Activated T-cell treated with anti-CD3 and anti-CD28 coated beads, Interleukin-2, amount 50 U/mL, for 1 hour (primary cell): ENCODE measurements at places on chromosomes 7 and 10.

GRCh38 chr7:136183981-136184380 is 206.8 kb upstream of the MTPN start:
- DNase-seq = no peak

DNA sequence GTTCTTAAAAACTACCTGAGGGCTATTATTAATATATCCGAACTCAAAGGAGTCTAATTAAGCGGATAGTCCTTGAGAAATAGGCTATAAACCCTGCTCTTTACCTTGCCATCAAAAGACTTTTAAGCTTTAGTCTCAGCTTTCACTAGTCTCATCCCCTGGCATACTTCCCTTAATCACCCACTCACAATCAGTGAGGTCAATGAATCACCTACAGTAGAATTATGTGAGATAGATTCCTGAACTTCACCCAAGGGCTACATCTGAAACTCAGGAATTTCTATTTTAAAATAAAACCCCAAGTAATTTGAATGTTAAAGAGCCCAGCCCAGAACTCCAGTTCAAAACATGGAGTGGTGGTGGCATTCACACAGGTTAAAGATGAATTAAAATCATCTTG is 108.7 kb downstream of the ETV1 start:
- DNase-seq = no peak

- DNase-seq = no peak
Measured at GRCh38 chr10:70765794-70766594, 19.2 kb downstream of the TBATA start.

GRCh38 chr7:20484356-20484755 is 131.1 kb upstream of the ABCB5 start:
- no peak for DNase-seq

- DNase-seq = no peak
Measured at GRCh38 chr10:620417-620816, 69.1 kb downstream of the DIP2C start.

- DNase-seq = no peak
Measured at GRCh38 chr7:35848725-35849124, 47.9 kb downstream of the SEPTIN7 start.

DNA sequence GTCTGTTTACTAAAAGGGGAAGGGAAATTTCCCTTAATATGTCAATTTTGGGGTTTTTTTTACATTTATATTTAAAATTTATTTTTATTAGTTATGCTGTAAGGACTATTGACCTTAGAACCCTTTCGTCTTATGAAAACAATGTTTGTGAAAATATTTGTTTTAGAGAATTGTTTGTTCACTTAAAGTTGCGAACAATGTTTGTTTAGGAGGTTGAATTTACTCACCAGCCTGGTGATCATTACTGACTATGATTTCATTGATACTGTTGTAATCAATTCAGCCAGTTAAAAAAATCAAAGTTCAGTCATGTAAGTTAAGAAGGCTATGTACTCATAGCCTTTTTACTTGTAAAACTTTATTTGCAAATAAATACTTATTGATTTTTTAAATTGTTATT is 27.4 kb upstream of the TSPAN13 start:
- DNase-seq = no peak

GRCh38 chr7:31027161-31027965 is 24.7 kb upstream of the ADCYAP1R1 start:
- no peak for DNase-seq

DNA sequence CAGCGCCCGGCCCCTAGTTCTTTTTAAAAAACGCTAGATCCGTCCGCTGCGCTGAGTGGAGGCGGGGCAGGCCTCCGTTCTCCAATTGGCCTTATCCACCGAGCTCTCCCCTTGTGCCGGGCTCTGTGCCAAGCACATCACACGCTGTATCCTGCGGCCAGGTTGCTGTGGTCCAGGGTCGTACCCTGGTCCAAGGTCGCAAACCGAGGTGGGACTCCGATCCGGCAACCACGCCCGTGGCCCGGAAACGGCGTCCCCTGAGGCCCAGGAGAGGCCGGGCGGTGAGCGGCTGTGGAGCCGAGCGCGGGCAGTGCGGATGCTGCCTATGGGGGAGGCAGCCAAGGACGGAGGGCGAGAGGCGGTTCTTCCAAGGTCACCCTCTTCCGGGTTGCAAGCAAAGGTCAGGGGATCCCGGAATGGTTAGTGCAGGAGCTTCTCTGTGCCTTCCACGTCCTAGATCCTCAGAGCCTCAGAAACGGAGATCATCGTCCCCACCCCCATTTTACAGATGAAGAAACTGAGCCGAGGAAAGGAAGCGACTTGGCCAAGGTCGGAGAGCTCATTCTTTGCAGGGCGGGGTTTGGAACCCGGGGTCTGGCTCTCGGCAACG is 72.4 kb upstream of the LRRC4 start:
- no peak for DNase-seq

GRCh38 chr10:102812231-102812876 is 24.9 kb downstream of the CYP17A1 start:
- DNase-seq = no peak

GRCh38 chr10:25508112-25508815 is 333.5 kb downstream of the GPR158 start:
- DNase-seq = no peak

GRCh38 chr7:29154076-29154475 is 7.7 kb upstream of the CPVL start:
- no peak for DNase-seq

DNA sequence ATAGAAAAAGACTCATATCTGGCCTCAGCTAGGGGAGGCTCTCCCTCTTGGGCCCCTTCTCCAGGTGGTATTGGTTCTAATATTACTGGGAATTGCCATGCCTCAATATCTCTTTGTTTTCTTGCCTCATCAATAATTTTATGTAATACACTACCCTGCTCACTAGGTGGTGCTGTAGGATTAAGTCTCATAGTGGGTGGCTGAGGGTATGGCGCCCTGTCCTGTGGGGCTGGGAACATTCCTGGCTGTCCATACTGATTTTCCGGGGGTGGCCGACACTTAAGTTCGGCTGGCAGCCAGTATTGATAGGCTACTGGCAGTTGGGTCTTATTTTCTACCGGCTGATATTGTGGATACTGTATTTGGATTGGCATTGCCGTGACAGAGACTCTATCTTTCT is 9.0 kb upstream of the TAS2R3 start:
- no peak for DNase-seq

GRCh38 chr10:8260645-8261044 is 206.2 kb downstream of the GATA3 start:
- no peak for DNase-seq

GRCh38 chr10:107553470-107553869 is 389.0 kb upstream of the SORCS1 start:
- no peak for DNase-seq

GRCh38 chr7:31744294-31744874 is 57.4 kb downstream of the PPP1R17 start:
- DNase-seq = no peak

DNA sequence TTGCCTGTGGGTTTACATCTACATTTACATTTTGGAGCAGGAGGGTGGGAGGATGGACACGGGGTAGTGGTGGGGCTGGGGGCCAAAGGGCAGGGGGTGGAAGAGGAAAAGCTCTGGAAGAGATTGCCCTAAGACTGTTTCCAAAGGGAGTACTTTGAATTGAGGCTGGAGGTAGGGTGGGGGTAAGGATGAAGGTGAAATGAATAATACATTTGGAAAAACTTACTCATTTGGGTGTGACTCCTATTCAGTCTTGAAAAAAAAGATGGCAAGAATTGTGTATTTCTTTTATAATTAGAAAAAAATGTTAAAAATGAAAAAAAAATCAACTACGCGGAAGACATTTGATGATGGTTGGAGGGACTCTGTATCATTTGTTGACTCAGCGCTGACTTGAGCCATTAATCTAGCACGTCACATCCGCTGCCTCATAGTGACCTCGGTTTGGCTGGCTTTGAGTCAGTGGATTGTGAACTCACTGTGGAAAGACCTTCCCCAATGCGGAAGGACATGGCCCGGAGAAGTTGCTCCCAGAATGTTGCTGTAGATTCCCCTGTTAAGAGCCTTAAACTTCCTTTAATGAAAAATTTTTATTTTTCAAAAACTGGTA is 2.8 kb downstream of the FAM180A start:
- DNase-seq = no peak
